Activated CD4-positive, alpha-beta memory T cell treated with anti-CD3 and anti-CD28 coated beads for 36 hours (primary cell): ENCODE measurements at places on chromosomes 7 and 10. TPM values are rescaled to one million over a fixed set of nuclear protein-coding genes. Genes with fewer than 3 reads are reported as not detected.

GRCh38 chr10:58439632-58440364 is 54.6 kb downstream of the TFAM start:
- no peak for DNase-seq

SSC4D gene
- total RNA-seq: 0.81 TPM

RELN gene
- not detected for total RNA-seq

DNA sequence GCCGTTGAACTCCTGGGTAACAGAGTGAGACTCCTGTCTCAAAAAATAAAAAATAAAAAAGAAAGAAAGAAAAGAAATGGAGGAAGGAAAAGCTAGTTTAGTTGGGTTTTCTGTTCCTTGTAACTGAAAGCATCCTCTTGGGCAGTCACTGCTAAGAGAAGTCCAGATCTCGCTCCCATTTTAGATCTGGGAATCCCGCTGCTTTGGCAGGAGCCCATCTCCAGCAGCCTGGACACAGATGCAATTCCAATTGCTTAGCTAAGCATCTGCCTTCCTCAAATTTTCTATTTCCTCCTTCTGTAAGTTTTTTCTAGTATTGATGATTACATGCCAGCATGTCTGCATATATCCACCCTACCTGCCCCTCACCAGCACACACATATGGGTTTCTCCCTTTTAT is 54.1 kb downstream of the DENND2A start:
- DNase-seq: no peak

DNA sequence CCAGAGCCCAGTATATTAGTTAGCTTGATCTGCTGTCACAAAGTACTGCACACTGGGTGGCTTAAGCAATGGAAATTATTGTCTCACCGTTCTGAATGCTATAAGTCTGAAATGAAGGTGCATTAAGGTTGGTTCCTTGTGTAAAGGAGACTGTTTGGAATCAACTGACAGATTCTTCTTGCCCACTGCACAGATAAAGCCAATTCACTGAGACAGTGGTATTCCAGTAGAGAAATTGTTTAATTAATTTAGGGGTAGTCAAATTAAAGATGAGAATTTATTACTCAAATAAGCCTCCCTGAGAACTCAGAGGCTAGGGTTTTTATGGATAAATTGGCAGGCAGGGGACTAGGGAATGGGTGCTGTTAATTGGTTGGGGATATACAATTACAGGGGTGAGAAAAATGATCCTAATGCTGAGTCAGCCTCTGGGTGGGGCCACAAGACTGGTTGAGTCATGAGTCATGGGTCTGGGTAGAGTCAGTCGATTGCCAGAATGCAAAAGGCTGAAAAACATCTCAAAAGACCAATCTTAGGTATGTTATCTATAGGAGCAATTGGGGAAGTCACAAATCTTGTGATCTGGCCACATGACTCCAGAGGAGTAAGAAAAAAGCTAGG is 23.5 kb upstream of the SAMD9L start:
- DNase-seq: no peak

- no peak for DNase-seq
Measured at GRCh38 chr10:17506856-17507471, 52.6 kb upstream of the ST8SIA6 start.

DNA sequence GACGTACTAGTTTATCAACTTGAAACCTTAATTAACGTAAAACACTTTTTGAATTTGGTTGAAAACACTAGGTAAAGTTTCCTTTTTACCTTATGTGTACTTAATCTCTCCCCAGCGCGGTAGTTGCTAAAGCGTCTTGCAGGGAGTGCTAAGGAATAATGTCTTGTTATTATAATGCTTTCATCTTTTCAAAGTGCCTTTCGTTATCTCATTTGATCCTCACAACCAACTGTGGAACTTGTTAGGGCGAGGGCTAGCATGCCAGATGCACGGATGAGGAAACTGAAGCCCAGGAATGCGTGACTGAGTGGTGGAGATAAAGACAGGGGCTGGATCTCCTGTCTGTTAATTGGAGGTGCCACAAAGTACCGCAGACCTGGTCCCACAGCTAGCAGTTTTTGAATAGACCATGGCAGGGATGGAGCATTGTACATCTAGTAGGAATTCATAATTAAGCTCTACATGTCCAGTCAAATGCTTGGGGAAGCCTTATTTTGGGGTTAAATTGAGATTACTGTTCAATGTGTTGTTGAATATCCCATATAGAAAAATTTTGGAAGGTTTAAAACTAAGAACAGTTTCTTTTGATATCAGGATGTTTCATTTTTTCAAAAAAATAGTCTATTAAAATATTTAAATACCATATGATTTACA is 234.3 kb downstream of the SH2D4B start:
- no peak for DNase-seq

- DNase-seq: no peak
Measured at GRCh38 chr7:150971242-150972022, 6.7 kb downstream of the KCNH2 start.

- no peak for DNase-seq
Measured at GRCh38 chr7:80070391-80070790, 64.2 kb upstream of the GNAI1 start.

OPN1SW gene
- not detected for total RNA-seq

GRCh38 chr7:123271231-123271630 is 71.5 kb upstream of the SLC13A1 start:
- no peak for DNase-seq

OLAH gene
- total RNA-seq: 0.31 TPM

DNA sequence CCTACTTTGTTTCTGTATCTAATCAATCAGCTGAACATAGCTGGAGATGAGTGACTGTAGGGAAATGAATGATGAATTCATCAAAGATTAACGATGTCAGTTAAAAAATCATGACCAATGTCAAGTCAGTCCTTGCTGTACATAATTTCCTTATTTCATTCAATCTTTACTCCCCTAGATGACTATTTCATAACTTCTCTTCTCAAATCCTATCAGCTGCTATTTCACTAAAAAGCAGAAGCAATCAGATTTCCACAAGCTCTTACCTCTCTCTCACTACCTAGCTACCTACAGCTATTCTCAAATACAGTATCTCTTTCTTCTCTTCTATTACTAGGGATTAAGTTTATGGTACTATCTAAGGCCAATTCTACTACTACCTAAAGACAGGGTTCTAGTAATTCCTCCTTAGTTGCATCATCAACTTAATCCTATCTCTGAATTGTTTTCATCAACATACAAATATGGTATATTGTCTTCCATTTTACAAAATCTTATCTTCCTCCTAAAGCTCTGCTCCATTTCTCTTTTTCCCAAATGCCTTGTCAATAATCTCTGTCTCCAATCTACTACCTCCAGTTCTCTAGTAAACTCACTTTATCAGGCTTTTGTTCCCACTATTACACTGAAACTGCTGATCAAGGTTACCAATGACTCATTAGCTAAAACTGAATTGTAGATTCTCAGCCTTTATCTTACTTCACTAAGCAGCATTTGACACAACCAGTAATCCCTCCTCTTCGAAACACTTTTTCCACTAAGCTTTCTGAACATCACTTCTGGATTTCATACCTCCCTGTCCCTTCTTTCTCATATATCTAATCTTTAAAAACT is 28.4 kb downstream of the JMJD1C start:
- DNase-seq: no peak

DNA sequence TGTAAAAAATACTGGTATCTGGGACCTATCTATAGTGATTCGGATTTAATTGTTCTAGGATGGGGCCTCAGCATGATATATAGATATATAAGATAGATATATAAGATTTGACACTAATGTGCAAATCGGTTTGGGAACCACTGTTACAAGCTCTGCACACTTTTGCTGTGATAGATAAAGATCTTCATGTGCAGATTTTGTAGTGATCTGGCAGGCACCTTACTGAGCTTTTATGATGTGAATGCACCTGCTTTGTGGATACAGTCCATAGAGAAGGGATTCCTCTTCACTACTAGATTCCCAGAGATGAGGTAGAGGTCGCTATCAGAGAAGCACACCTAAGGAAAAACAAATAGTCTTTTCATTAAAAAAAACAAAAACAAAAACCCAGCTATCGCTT is 33.3 kb upstream of the PCGF5 start:
- DNase-seq: no peak

DNA sequence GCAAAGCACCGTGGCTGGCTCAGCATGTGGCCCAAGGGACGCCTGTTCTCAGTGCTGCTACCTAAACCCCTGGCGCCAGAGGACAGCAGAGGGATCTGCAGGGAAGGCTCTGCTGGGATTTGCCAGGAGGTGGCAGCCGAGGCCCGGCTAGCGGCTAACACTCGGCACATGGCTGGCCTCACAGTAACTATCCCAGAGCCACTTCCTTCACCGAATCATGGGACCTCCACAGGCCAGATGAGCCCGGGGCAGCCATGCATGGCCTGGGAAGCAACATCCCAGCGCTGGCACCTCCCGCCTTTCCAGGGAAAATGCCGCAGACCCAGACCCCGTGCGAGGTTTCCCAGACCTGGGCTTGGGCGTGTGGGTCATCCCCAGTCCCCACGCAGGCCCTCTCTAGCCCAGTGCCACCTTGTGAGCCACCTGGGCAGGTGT is 36.4 kb downstream of the DPYSL4 start:
- DNase-seq: peak; percentile 83

DNA sequence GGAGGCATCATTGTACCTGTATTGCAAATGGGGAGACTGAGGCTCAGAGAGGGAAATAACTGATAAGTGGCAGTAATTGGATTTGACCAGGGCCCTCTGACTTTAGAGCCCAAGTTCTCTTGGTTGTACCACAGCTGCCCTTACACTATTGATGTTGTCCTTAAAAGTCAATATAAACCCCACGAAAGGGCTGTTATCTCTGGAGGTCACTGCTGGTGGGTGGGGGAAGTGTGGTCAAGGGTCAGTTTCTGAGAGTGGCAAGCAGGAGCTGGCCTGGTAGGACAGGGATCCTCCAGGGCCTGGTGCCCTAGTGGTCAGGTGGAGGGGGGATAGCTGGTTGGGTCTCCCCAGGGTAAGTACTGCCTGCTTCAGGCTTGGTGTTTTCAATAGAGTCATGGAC is 44.2 kb upstream of the AQP1 start:
- DNase-seq: no peak

PCBD1 gene
- total RNA-seq: 56.7 TPM

HECW1 gene
- not detected for total RNA-seq

DNA sequence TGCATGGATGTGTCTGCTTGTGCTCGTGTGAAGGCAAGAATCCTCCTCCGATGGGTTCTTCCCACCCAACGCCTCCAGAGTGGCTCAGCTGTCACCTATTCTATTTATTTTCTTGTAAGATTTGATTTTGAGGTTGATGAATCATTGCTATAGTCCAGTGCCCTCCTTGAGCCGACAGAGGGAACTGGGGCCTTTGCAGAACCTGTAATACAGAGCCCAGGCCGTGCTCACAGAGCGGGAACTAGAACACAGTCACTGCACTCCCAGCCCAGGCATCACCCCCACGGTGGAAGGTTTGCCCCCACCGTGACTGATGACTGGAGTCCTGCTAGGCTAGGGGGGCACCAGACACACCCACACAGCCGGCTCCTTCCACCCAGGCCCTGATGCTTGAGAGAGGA is 2.0 kb downstream of the RARRES2 start:
- no peak for DNase-seq

- peak; percentile 65 for DNase-seq
Measured at GRCh38 chr7:134737566-134738345, 41.7 kb upstream of the CALD1 start.

DNA sequence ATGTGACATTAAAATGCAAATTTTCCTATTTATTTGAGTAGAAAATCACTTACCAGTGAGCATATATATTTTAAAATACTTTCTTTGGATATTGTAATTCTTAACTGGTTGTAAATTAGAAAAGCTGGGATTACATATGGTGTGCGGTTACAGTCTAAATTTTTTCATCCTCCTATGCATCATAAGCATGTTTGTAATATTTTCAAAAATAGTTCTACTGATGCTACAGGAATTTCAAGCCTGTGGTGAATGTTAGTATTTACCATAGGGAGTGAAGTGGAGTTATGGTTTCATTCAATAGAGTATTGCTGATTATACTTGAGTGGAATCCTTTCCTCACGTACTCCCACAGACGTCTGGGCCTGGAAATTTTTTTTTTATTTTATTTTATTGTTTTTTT is 34.6 kb upstream of the ST7 start:
- no peak for DNase-seq

DNA sequence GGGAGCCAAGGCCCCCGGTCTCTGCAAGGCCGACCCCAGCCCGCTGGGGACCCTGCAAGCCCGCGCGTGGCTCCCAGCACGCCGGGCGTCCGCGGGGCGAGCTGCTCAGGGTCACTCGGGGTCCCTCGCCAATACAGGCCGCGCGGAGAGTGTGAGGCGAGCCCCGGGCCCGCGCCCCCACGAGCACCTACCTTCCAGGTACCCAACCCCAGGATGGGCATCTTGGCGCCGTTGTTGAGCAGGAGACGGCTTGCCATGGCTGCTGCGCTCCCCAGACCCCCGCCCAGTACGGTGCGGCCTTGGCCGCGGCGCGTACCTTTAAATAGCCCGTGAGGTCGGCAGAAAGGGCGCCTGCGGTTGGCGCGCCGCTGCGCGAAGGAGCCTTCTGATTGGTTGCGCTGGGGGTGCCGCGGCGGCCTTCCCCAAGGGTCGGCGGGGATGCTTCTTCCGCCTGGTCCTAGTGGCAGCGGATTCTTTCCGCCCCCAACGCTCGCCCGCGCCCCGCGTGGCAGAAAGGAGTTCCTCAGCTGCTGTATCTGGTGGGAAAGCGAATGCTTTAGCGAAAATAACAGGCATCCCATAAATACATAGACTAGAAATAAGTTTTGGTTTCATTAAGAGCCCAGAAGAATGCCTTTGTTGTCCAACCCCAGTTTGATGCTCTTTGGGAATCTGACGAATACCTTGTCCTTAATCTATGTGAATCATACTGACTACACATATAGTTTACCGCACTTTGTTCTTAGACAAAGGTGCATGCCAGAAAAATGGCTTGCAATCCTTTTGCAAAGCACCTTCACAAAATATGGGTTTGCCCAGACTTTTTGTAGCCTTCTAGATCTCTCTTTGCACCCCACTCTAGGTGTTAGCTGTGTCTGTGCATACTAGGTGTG is at the start of gene AKR1B1:
Gene AKR1B1, minus strand, starts transcription at position 295 of the 893 bp plus-strand sequence. Its CDS starts 38 bp downstream, at position 257.
- peak; percentile 93 for DNase-seq

GBX1 gene
- total RNA-seq: not detected

GRCh38 chr10:106655636-106656035 is 508.9 kb downstream of the SORCS1 start:
- DNase-seq: no peak

- DNase-seq: no peak
Measured at GRCh38 chr7:3510101-3511020, 209.3 kb downstream of the SDK1 start.

DNA sequence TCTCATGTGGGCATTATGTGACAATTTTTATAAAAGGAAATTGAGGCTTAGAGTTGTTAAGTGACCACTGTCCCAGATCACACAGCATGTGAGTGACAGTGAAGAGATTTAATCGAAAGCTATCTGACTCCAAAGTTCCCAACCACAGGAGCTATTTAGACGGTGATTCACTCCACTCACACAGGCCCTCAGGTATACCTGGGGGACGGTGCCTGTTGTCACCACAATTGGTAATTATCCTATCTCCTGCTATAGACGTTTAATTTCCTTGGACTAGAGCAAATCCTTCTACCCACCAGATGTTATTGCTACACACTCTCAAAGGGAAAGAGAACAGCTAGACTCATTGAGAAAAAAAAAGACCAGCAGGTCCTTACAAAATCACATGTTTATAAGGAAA is 145.5 kb downstream of the KLF6 start:
- no peak for DNase-seq

- DNase-seq: peak; percentile 75
Measured at GRCh38 chr10:100670828-100671479, 74.4 kb upstream of the PAX2 start.
